ENCODE measurements at places on chromosomes 16 and 17.

DNA sequence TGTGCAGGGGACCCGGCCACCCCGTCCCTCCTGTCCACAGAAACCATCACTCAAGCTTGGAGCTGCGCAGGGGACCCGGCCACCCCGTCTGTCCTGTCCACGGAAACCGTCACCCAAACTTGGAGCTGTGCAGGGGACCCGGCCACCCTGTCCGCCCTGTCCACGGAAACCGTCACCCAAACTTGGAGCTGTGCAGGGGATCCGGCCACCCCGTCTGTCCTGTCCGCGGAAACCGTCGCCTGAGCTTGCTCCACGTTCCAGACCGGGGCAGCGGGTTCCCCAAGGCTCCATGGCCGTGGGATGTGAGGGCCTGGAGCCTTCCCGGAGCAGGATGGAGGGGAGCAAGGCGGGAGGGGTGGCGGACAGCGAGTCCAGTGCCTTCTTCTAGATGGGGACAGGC lies 25.2 kb downstream of the SOX8 start:
- DNase-seq = no peak

DNA sequence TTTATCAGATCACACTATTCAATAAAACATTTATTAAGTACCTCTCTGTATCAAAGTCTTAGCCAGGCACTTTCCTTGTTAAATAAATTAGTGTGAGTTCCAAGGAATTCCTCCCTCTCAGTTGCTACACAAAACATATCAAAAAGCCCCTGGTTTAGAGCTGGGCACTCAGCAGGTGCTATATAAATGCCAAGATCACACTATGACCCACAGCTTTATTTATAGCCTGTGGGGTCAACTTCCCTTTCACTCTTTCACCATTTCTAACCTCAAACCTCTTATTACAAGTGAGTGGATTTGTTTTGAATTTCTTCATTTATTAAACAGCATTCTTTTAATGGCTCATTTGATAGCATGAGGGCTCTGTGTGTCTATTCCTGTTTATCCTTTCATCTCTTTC lies 112.6 kb upstream of the MPHOSPH6 start:
- no peak for DNase-seq

GRCh38 chr17:79192503-79193351 lies 118.1 kb downstream of the ENGASE start:
- DNase-seq = no peak

DNA sequence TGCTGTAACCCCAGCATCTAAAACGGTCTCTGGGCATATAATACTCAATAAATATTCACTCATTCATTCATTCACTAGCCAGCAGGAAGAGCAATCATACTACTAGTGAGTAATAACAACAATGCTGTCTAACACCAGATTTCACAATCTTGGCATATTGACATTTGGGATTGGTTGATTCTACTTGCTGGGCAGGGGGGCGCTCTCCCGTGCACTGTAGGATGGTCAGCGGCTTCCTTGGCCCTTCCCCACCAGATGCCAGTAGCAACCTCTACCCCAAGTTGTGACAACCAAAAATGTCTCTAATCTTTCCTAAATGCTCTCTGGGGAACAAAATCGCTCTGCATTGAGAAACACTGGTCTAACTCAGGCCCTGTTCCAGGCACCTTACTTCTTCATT lies 20.7 kb downstream of the WFDC1 start:
- no peak for DNase-seq

DNA sequence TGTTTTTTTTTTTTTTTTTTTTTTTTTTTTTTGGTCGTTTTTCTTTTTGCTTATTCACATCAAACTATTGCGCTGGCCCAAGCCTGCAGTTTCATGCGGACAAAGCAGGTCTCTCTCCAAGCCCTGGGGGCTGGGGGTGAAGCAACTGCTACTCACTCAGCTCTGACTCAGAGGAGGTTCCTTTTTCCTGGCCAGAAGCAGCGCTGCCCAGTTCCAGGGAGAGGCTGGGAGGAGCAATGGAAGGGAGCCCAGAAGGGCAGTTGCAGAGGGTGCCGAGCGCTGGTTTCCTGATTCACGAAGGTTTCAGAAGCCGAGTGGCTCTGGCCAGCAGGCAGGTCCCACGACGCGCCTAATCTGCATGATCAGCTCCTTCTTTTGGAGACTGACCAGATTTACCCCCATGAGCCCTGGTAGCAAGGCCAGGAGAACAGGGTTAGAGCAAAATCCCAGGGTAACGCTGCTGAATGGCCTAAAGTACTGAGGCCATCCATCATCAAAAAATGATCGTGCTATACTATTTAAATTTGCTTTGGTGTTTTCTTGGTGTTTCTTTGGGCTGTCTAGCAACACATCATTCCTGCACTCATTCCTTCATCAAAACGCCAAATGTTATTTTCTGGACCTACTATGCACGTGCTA lies 144.7 kb upstream of the SOX9 start:
- DNase-seq = peak; percentile 83

GRCh38 chr17:19728084-19728495 lies 11.7 kb upstream of the SLC47A2 start:
- DNase-seq = peak; percentile 65

DNA sequence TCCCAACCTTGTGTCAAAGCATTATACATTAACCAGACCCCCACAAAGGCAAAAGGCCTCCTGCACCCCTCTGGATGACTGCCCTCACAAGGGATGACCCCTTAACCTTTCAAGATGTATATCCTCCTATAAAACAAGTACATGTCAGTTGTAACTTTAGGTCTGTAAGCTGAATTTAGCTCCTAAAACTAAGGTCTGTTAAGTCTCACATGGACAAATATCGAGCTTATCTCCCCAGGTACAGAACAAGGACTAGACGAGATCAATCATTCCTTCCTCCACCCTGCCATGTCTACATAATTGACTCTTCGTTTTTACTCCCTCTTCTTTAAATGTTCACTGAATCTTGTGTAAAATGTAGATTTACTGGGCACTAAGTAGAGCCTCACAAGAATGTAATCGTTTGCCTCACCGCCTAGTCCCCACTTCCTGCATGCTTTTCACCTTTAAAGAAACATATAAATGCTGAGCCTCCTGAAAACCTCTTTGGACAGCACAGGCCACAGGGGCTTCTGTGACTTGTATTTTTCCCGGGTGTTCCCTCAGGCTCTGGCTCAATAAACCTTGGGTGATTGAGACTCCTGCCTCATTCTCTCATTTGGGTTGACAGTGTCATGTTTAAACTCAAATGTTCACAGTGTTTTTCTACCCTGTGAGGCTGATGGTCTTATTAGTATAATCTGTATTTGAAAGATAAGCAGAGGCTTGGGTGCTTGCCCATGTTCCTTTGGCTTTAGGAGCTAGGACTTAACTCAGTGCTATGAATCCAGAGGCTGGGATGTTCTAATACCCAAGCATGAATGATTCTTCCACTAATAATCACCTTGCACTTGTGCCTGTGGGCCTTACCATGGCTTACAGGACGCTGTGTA lies 37.6 kb downstream of the MMD start:
- DNase-seq = no peak

GRCh38 chr16:55257966-55258613 lies 65.9 kb upstream of the IRX6 start:
- DNase-seq = no peak

DNA sequence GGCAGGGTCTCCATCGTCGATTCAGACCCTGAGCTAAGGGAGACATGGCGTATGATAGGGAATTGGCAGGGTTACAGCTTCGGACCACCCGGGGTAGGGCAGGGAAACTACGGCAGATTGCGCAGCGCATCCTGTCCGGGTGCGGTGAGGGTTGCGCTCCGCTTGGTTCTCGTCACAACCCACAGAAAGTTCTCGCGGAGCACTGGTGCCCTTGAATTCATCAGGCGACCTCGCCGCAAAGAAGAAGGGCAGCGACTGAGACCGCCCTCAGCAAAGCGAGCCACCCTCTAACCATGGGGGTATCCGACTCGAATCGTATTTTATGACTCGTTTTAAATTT lies 1.2 kb downstream of the HS3ST3B1 start:
- DNase-seq = no peak

DNA sequence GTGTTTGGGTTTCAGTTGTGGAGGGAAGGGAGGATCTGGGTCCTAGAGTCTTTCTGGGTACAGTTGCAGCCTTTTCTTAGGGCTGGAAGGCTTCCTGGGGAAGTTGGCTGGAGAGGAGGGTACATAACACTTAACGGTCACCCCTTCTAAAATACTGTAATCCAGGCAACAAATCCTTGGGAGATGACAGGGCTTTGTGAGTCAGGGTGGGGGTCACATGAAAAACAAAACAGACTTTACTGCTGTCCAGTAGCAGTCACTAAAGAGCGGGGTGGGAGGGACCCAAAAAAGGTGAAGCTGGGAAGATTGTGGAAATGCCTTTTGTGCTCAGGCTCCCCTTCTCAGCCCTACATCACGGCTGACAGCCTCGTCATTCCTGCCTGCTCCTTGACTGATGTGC lies 6.3 kb downstream of the SAP30BP start:
- no peak for DNase-seq

DNA sequence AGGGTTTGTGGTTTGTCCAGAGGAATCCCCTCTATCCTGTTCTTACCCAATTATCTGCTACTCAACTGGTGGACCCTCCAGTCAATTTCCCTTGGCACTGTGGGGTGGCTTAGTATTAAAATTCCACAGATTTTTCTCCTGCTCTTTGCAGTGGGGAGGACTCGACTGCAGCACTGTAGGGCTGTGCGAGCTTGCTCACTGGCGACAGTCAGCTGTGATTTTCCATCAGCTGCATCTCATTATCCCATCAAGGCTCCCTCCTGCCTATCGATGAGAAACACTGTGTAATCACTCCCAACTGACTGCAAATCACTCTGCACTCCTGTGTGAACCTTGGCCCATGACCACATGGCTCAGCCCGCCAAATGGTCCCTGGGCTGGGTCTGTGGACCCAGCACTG lies 90.5 kb upstream of the MAF start:
- DNase-seq = no peak

DNA sequence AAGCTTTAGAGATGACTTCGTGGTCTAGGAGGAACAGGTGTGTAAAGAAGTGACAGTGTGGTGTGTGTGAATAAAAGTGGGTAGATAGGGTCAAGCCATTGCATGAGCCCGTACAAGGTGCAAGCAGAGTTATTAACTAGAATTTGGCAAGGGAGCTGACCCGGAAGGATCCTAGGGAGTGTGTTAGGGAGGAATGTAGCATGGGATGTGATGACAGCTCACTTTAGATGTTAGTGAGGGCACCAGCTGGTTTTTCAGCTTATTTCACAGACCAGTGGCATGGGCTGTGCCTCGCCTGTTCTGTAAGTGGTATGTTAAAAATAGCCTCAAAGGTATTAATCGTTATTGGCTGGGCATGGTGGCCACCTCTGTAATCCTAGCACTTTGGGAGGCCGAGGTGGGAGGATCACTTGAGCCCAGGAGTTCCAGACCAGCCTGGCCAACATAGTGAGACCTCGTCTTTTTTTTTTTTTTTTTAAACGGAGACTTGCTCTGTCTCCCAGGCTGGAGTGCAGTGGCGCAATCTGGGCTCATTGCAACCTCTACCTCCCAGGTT lies 8.3 kb downstream of the ANKRD40CL start:
- no peak for DNase-seq

GRCh38 chr17:80652756-80653330 lies 108.2 kb downstream of the RPTOR start:
- DNase-seq = no peak

DNA sequence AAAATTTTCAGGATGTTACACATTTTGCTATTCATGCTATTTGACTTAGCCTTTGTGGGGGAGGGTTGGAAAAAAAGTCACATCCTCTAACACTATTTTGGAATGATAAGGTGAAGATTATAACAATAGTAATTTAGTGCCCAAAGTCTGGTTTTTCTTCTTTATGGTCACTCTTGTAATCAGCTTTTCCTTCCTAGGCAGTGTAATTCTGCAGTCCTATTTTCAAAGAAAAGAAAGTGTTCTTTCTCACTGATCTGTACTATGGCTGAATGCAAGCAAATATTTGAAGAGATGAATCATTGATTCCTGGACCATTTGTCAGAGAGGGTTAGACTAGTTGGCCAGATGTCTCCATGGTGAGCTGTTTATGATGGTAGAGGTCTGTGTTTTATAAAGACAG lies 8.4 kb downstream of the RSPRY1 start:
- no peak for DNase-seq

GRCh38 chr17:82884970-82885353 lies 45.1 kb upstream of the ZNF750 start:
- no peak for DNase-seq

- DNase-seq = no peak
Measured at GRCh38 chr16:57865746-57866528, 63.6 kb upstream of the KIFC3 start.

DNA sequence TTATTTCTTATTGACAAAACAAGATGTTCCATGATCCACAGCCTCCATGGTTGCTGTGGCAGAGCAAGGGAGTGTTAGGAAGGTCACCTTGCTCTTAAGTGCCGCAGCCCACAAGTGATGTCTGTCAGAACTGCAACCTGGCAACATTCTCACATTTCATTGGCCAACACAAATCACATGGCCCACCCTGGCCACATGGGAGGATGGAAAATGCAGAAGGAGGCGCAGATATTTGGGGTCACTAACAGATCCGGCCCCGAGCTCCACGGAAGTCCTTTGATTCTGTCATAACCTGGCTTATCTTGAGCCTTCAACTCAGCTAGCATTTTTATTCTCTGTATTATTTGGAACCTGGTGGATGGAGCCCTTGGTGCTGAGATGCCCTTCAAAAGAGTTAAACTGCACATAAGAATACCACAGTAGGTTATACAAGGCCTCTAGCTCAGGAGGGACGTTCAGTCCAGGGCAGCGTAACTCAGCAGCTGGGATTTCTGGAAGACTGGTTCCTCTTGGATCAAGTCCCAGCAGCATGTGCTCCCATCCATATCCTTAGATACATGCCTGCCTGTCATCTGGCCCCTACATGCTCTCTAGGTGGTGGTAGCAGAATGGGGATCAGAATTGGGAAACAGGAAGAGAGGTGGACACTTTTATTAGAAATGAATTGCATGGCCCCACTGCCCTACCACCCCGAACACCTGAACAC lies 508.1 kb downstream of the HAPSTR1 start:
- no peak for DNase-seq

DNA sequence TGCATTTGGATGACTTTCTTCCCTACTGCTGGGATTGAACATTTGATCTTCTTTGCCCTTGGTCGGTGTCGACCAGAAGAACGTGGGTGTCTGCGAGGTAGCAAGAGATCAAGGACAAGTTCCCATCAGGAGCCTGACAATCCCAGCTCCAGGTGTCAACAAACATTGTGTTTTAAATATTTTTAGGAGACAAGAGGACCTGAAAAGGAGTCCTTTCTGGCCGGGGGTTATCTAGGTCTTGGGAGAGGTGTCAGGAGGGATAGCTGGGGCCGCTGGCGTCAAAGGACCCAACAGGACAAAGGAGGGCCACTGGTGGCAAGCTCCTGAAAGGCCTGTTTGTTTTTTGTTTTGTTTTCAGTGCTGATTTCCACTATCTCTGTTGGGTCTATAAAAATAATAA lies 308.4 kb upstream of the ERCC4 start:
- no peak for DNase-seq

DNA sequence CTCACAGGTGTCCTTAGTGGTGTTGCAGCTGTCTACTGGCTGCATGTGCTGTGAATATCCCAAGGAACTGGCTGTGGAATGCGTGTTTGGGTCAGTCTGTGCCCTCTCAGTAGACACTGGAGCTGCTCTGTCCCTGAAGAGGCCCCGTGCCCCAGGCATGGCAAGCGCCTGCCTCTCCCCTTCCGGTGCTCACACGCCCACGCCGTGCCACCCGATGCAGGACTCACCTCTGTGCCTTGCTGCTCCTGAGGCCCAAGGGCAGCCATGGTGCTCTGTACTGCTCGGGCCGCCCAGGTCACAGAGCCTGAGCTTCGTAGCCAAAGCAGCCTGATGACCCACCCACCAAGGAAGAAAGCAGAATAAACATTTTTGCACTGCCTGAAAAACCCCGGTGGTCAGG lies 10.0 kb downstream of the RGS11 start:
- no peak for DNase-seq
